Mesothelial cell of epicardium (in vitro differentiated cells): ENCODE measurements at places on chromosomes 16 and 17. TPM values are rescaled to one million over a fixed set of nuclear protein-coding genes. Genes with fewer than 3 reads are reported as not detected.

Gene TBC1D3
- total RNA-seq, result not detected in 3 replicates

Gene CDK3
- total RNA-seq, result 34.7 to 36.5 TPM (median 34.9 TPM) in 3 replicates

Gene SEC14L1
- total RNA-seq, result 42.6 to 47.6 TPM (median 47.0 TPM) in 3 replicates

Gene SLC38A8
- total RNA-seq, result not detected in 3 replicates

Gene SP2
- total RNA-seq, result 17.0 to 18.0 TPM (median 17.0 TPM) in 3 replicates

Gene SPNS3
- total RNA-seq, result not detected in 3 replicates

Gene PLEKHG4
- total RNA-seq, result 13.4 to 15.5 TPM (median 15.4 TPM) in 3 replicates

Gene PLCG2
- 3.1 to 5.7 TPM (median 4.2 TPM) in 3 replicates for total RNA-seq

Gene KRTAP9-2
- total RNA-seq, result not detected in 3 replicates

Gene NAGS
- 0.42 to 0.88 TPM (median 0.82 TPM) in 3 replicates for total RNA-seq

Gene PRAC2
- 7.3 to 8.5 TPM (median 7.9 TPM) in 3 replicates for total RNA-seq

Gene OVCA2
- 17.3 to 24.8 TPM (median 24.5 TPM) in 3 replicates for total RNA-seq

Gene GPR179
- total RNA-seq, result 0.22 to 0.77 TPM (median 0.25 TPM) in 3 replicates

GRCh38 chr17:74831444-74832146 is 28.1 kb downstream of the GRIN2C start:
- no peak overlapping the region for H3K27ac ChIP-seq
- DNase-seq, result no peak
- no peaks in the 10 kb centered on the region for H3K27me3 ChIP-seq
- peaks cover 9% of the 10 kb centered on the region for H3K36me3 ChIP-seq
- H3K4me1 ChIP-seq, result peaks cover 6% of the 10 kb centered on the region

DNA sequence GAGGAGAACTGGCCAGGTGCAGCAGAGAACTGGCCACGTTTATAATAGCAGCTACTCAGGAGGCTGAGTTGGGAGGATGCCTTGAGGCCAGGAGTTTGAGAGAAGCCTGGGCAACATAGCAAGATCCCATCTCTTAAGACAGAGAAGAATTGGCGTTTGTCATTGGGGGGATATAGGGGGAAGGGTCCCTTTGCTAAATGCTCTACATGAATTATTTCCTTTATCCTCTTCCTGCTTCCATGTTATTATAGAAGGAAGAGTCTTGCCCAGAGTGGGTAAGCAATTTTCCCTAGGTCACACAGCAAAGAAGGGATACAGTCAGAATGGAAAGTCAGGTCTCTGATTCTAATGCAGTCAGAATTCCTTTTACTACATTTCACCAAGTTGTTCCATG is 68.0 kb downstream of the MYH11 start:
- H3K27ac ChIP-seq, result no peak overlapping the region
- no peaks in the 10 kb centered on the region for H3K4me1 ChIP-seq
- H3K4me3 ChIP-seq, result no peak overlapping the region
- peaks cover 34% of the 10 kb centered on the region for H3K27me3 ChIP-seq

GRCh38 chr17:57109393-57110151 is 24.5 kb downstream of the AKAP1 start:
- H3K36me3 ChIP-seq, result peaks cover 16% of the 10 kb centered on the region
- H3K4me3 ChIP-seq, result no peak overlapping the region
- DNase-seq, result no peak
- peaks cover 13% of the 10 kb centered on the region for H3K4me1 ChIP-seq
- no peaks in the 10 kb centered on the region for H3K27me3 ChIP-seq

GRCh38 chr17:74379495-74380085 is 12.3 kb downstream of the GPR142 start:
- no peaks in the 10 kb centered on the region for H3K36me3 ChIP-seq
- H3K4me3 ChIP-seq, result no peak overlapping the region
- DNase-seq, result peak; percentile 91
- peaks cover 44% of the 10 kb centered on the region for H3K27me3 ChIP-seq
- H3K4me1 ChIP-seq, result peaks cover 4% of the 10 kb centered on the region
- no peak overlapping the region for H3K27ac ChIP-seq

- DNase-seq, result no peak
- H3K36me3 ChIP-seq, result peaks cover 6% of the 10 kb centered on the region
- peak overlapping the region; percentile 94 for H3K27ac ChIP-seq
- peaks cover 8% of the 10 kb centered on the region for H3K4me1 ChIP-seq
Measured at GRCh38 chr16:886802-887731, 83.7 kb downstream of the LMF1 start.

- DNase-seq, result no peak
- no peak overlapping the region for H3K4me3 ChIP-seq
- no peaks in the 10 kb centered on the region for H3K4me1 ChIP-seq
- H3K27ac ChIP-seq, result no peak overlapping the region
Measured at GRCh38 chr16:87692176-87692575, 73.6 kb downstream of the KLHDC4 start.

GRCh38 chr17:50020841-50021599 is 26.0 kb upstream of the DLX3 start:
- no peak for DNase-seq
- peaks cover 6% of the 10 kb centered on the region for H3K4me1 ChIP-seq
- peaks cover 3% of the 10 kb centered on the region for H3K27me3 ChIP-seq
- H3K27ac ChIP-seq, result no peak overlapping the region
- H3K36me3 ChIP-seq, result no peaks in the 10 kb centered on the region

GRCh38 chr17:63066158-63066813 is 100.3 kb downstream of the TANC2 start:
- H3K27me3 ChIP-seq, result no peaks in the 10 kb centered on the region
- no peak overlapping the region for H3K4me3 ChIP-seq
- no peak for DNase-seq
- H3K27ac ChIP-seq, result no peak overlapping the region

GRCh38 chr16:89248196-89248982 is 30.9 kb downstream of the ZNF778 start:
- DNase-seq, result no peak
- H3K4me3 ChIP-seq, result peak overlapping the region; percentile 57
- H3K4me1 ChIP-seq, result peaks cover 7% of the 10 kb centered on the region
- peaks cover 4% of the 10 kb centered on the region for H3K27me3 ChIP-seq

DNA sequence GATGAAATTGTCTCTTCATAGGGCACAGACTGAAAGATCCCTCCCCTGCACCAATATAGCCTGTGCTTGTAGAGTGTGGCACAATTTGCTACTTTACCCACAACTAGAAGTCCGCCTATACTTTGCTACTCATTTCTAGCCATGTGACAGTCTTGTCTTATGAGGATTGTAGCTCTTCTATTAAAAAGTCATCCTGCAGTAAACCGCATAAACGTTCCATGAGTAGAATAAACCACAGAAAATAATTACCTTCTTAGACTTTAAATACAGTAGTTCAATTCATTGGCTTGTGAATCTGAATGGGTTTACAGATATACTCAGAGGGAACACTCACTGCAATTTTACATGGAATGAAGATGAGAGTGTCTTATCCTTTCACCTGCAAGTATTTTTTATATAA is 4.4 kb downstream of the KRT27 start:
- no peak overlapping the region for H3K27ac ChIP-seq
- peaks cover 53% of the 10 kb centered on the region for H3K27me3 ChIP-seq
- no peaks in the 10 kb centered on the region for H3K4me1 ChIP-seq
- DNase-seq, result no peak
- no peaks in the 10 kb centered on the region for H3K36me3 ChIP-seq
- H3K4me3 ChIP-seq, result no peak overlapping the region

GRCh38 chr17:35252651-35253050 is 9.8 kb downstream of the SLFN5 start:
- peaks cover 12% of the 10 kb centered on the region for H3K36me3 ChIP-seq
- no peak for DNase-seq
- peak overlapping the region; percentile 16 for H3K27ac ChIP-seq

DNA sequence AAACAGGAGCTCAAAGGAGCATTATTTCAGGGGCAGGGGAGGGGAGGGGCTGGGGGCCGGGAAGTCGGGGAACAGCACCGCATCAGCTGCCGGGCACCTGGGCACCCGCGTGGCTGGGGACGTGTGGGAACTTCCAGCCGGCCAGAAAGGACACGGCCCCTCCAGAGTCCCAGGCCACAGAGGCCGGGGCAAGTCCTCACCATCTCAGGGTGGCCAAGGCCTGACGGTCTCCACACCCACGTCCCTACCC is 1.1 kb downstream of the PGAP6 start:
- H3K27ac ChIP-seq, result peak overlapping the region; percentile 25
- H3K4me3 ChIP-seq, result peak overlapping the region; percentile 71
- H3K36me3 ChIP-seq, result no peaks in the 10 kb centered on the region
- no peak for DNase-seq
- H3K4me1 ChIP-seq, result peaks cover 26% of the 10 kb centered on the region

- H3K36me3 ChIP-seq, result peaks cover 13% of the 10 kb centered on the region
- no peaks in the 10 kb centered on the region for H3K27me3 ChIP-seq
- peak overlapping the region; percentile 43 for H3K27ac ChIP-seq
- DNase-seq, result no peak
Measured at GRCh38 chr17:61396586-61397085, 3.0 kb upstream of the TBX2 start.

- peaks cover 9% of the 10 kb centered on the region for H3K4me1 ChIP-seq
- H3K36me3 ChIP-seq, result no peaks in the 10 kb centered on the region
- no peak overlapping the region for H3K4me3 ChIP-seq
- peak overlapping the region; percentile 59 for H3K27ac ChIP-seq
- no peaks in the 10 kb centered on the region for H3K27me3 ChIP-seq
Measured at GRCh38 chr16:79089735-79090284, 510.7 kb downstream of the MAF start.

- DNase-seq, result no peak
- H3K4me1 ChIP-seq, result no peaks in the 10 kb centered on the region
- no peak overlapping the region for H3K27ac ChIP-seq
- H3K27me3 ChIP-seq, result no peaks in the 10 kb centered on the region
- no peak overlapping the region for H3K4me3 ChIP-seq
Measured at GRCh38 chr16:13397126-13397525, 495.7 kb downstream of the SHISA9 start.

DNA sequence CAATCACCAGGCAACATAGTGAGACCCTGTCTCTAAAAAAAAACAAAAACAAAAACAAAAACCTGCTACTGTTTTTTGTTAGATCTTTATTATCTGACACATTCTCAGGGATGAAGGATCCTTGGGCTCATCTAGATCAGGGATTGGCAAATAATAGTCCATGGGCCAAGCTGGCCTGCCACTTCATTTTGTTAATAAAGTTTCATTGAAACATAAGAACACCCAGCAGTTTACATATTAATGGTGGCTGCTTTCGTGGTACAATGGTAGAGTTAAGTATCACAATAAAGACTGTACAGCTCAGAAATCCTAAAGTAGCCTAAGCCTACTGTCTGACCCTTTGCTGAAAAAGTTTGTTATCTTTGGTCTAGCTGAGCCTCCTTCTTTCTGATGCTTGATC is 32.9 kb upstream of the CLEC18A start:
- DNase-seq, result no peak
- H3K36me3 ChIP-seq, result peaks cover 5% of the 10 kb centered on the region
- no peaks in the 10 kb centered on the region for H3K27me3 ChIP-seq
- peak overlapping the region; percentile 44 for H3K4me3 ChIP-seq
- H3K27ac ChIP-seq, result peak overlapping the region; percentile 94

- H3K27me3 ChIP-seq, result peaks cover 89% of the 10 kb centered on the region
- H3K4me3 ChIP-seq, result peak overlapping the region; percentile 37
- no peak for DNase-seq
- H3K27ac ChIP-seq, result no peak overlapping the region
- H3K4me1 ChIP-seq, result peaks cover 2% of the 10 kb centered on the region
- no peaks in the 10 kb centered on the region for H3K36me3 ChIP-seq
Measured at GRCh38 chr17:74325376-74325742, 667 bp upstream of the KIF19 start.

- H3K27ac ChIP-seq, result no peak overlapping the region
- no peaks in the 10 kb centered on the region for H3K36me3 ChIP-seq
- H3K27me3 ChIP-seq, result no peaks in the 10 kb centered on the region
- H3K4me1 ChIP-seq, result peaks cover 14% of the 10 kb centered on the region
Measured at GRCh38 chr17:81301195-81302144, 6.4 kb upstream of the SLC38A10 start.

- H3K27ac ChIP-seq, result peak overlapping the region; percentile 39
- no peak overlapping the region for H3K4me3 ChIP-seq
- H3K4me1 ChIP-seq, result peaks cover 24% of the 10 kb centered on the region
- no peaks in the 10 kb centered on the region for H3K27me3 ChIP-seq
- no peak for DNase-seq
Measured at GRCh38 chr16:69182730-69183416, 4.1 kb upstream of the SNTB2 start.

DNA sequence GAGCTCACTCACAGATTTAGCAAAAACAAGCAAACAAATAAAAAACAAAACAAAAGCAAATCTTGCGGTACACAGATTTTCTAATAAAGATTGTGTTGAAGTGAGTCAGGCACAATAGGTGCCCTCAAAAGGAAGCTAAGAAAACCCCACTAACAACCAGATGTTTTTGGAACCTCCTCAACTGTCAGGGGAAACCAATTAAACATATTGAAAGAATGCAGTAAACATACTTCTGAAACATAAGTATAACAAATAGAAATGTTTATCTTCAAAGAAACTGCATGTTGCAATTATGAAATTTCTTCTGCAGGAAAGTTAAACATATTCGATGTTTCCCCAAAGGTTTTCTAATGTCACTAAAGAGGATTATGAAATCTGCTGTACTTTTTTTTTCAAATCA is 110.5 kb upstream of the CORO6 start:
- H3K27me3 ChIP-seq, result no peaks in the 10 kb centered on the region
- DNase-seq, result no peak
- peaks cover 7% of the 10 kb centered on the region for H3K36me3 ChIP-seq
- peaks cover 32% of the 10 kb centered on the region for H3K4me1 ChIP-seq
- H3K27ac ChIP-seq, result peak overlapping the region; percentile 35

- no peak overlapping the region for H3K4me3 ChIP-seq
- DNase-seq, result no peak
- H3K4me1 ChIP-seq, result peaks cover 30% of the 10 kb centered on the region
Measured at GRCh38 chr17:35778641-35779196, 16.7 kb downstream of the MMP28 start.

DNA sequence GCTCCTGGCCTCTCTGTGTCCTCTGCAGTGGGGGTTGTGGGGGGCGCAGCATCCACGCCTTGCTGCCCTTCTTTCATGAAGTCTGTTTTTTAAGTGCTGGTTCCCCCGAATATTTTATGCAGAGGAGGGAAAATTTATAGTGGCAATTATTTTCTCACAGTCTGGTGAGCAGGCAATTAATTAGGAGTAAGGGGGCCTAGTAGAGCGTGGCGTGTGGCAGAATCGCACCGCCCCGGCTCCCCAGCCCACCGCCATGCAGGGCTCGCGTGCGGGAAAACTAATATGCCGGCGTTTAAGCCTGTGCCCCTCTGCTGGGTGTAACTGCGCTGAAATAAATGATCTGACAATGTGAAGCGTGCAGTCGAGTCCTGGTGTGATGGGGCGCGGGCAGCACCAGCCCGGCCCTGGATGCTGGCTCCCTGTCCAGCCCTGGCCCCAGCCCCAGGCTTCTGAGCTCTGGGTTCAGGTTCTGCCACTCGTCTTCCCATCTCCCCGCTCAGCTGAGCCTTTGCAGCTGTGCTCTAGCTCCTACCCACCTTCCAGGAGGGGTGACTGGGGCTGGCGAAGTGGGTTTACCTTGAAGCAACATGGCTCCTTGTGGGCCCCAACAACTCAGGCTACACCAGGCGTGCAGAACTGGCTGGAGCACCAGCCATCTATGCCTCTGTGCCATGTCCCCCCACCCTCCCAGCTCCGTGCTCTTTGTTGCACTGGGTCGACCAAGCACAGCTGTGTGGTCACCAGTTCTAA is 13.8 kb downstream of the ENGASE start:
- H3K4me1 ChIP-seq, result peaks cover 7% of the 10 kb centered on the region
- no peak for DNase-seq
- no peak overlapping the region for H3K27ac ChIP-seq
